ENCODE measurements at places on chromosomes 7 and 10.
A peak's percentile ranks its signal among the peaks of the same experiment; 100 is the strongest.

- no peak for DNase-seq
Observed at GRCh38 chr7:85634951-85635350, 448.1 kb upstream of the SEMA3D start.

GRCh38 chr10:71771821-71772617, 1.3 kb downstream of the VSIR start:
- peak; percentile 27 for DNase-seq

- DNase-seq = no peak
Observed at GRCh38 chr10:74207691-74208480, 56.9 kb downstream of the ADK start.

DNA sequence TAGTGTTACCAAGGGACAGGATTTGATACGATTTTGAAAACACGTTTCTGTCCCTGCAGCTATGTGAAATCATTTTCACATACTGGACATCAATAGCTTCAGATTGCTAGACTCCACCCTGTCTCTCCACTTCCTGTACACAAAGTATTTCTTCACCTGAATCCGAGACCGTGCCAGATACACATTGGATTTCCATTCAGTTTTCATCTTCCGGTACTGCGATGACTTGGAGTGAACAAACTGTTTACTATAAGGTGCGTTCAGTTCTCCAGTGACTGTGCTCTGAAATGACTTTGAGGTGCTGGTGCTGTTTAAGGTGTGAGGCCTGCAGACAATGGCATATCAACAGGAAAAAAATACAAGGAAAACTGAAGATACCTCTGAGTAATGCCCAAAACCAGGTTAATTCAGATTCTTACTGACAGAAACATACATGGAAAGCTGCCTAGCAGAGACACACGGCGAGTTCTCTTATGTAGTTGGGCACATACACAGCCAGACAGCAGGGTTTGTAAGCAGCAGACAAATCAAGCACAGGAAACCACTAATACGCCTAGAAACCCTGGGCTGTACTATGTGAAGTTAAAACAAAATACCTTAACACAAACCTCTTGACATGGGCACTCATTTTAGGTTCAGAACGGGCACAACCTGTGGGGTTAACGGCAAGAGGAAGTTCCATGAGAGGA, 119.2 kb downstream of the GALNT11 start:
- DNase-seq = no peak

DNA sequence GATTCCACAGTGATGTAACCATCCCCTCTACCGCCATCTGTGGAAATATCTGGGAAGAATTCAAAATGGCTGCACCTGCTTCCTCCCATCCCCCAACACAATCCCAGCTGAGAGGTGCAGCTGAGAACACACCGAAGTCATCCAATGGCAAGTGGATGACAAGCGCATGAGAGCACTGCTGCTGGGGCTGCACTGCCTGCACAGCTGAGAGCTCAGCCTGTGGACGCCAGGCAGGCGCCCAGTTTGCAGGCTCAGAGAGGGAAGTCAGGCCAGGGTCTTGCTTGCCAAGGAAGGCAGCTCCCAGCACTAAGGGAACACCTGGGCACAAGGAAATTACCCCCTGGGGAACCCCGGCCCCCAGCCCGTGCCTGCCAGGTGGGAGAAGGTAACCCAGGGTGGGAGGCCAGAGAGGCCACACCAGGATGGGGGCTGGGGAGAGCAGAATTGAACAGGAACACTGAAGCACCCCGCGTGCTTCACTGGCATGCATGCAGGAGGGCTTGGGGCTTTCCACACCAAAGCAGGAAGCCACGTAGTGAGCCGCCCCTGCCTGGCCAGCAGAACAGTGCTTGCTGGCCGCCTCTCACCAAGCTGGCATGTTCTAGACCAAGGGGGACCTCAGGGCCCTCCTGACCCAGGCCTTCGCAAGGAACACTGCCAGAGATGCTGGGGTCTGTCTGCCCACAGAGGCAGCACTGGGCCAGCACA, 46.2 kb downstream of the FAM53B start:
- no peak for DNase-seq

GRCh38 chr10:32000937-32001336, 55.3 kb downstream of the KIF5B start:
- no peak for DNase-seq

DNA sequence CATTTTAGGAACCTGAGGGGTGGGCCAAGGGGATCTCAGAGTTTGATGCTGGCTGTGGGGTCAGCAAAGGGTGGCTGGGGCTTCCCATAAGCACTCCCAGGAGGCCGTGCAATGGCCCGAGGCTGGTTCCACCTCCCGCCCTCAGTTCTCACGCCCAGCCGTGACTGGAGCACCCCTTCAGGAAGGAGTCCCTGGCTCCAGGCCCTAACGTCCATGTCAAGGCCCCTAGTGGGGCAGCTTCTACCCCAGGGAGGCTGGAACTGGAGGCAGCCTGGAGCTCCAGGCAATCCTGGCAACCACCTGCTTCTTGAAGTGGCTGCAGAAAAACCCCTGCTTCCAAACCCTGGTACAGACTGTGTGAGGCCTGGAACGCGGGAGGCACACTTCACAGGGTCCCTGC, 165.5 kb downstream of the DIP2C start:
- no peak for DNase-seq

- DNase-seq = no peak
Observed at GRCh38 chr7:4792537-4793126, 17.2 kb downstream of the AP5Z1 start.

Data from effector CD8-positive, alpha-beta T cell (primary cell).